Caki2 (cell line): ENCODE measurements at places on chromosomes 16 and 17.

GRCh38 chr17:75130059-75130631, 1.4 kb downstream of the NT5C start:
- DNase-seq = no peak

- no peak for DNase-seq
Observed at GRCh38 chr17:72714357-72714966, 378.0 kb downstream of the SLC39A11 start.

- DNase-seq = no peak
Observed at GRCh38 chr17:73261617-73261951, at the start of gene CPSF4L. TSS of gene CPSF4L (minus strand) at chr17:73261880. CDS start at chr17:73261818, 62 bp downstream.

DNA sequence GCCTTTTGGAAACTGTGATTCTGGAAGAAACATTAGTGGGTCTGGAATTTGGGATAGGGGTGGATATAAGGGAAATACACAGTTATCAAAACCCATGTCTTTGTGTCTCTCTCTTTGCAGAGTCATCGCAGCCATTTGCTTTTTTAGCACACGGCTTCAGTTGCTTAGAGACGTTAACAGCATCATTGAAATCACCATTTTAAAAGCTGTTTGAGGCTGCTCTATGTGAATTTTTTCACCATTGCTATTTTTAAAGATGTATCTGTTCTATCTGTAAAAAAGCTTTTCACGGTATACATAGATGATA, 47.3 kb downstream of the OMG start:
- DNase-seq = no peak

DNA sequence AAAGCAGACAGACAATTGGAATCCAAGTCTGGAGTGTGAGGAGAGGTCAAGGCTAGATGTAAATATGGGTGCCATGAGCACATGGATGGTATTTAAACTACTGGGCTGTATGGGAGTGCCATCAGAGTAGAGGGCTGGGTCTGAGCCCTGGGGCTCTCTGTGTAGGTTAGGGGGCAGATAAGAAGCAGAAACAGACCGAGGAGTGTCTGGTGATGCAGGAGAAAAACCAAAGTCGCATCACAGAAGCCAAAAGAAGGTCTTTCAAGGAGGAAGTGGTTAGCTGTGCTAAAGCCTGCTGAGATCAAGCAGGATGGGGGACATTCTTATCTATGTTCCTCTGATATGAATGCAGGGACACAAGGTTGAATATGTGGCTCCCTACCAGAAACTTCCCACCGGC, 1.9 kb downstream of the TSEN54 start:
- DNase-seq = no peak

GRCh38 chr16:53053967-53054669, 673 bp upstream of the CHD9 start:
- DNase-seq = no peak

GRCh38 chr17:59423137-59423724, 91.8 kb downstream of the YPEL2 start:
- DNase-seq = peak; percentile 56

GRCh38 chr17:77489239-77489892, 348.6 kb downstream of the SEC14L1 start:
- DNase-seq = no peak

- no peak for DNase-seq
Observed at GRCh38 chr17:49971848-49972485, 3.0 kb downstream of the DLX4 start.

DNA sequence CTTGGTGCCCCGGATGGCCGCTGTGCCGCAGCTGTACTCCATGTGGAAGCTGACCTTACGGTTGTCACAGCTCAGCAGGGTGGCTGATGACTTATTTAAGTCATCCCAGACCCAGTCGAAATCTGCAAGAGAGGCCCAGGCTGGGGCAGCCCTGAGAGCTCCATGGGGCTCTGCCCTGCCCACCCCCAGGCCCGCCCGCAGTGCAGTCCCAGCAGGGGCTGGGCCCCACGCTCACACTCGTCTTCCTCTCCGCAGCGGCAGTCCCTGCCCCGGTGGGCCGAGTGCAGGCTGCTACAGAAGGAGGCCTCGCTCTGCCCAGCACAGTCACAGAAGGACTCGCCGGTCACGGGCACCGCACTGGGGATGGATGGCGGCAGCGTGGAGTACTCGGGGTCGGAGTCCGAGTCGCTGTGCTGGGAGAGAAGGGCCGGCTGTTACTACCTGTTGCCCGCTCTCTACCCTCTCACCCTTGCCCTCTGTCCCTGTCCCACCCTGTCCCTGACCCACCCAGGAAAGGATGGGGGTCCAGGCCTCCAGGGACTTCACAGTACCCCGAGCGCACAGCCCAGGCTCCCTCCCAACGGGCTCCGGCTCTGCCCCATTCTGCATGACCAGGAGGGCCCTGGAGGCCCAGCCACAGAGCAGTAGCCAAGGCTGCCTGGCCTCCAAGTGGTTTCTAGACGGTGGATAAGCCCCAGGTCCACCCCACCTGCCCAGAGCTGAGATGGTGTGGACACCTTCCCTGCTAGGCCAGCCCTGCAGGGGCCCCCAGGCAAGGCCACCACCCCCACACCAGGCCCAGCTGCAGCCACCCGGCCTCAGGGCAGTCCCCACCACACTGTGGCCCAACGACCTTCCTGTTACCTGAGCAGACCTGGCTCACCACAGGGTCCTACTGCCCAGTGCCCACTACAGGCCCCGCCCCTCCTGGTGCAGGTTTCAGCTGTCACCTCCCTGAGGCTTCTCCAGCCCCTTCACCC, 3.9 kb downstream of the SPSB3 start:
- DNase-seq = no peak

GRCh38 chr17:8698162-8698971, 46.3 kb downstream of the CCDC42 start:
- DNase-seq = no peak

DNA sequence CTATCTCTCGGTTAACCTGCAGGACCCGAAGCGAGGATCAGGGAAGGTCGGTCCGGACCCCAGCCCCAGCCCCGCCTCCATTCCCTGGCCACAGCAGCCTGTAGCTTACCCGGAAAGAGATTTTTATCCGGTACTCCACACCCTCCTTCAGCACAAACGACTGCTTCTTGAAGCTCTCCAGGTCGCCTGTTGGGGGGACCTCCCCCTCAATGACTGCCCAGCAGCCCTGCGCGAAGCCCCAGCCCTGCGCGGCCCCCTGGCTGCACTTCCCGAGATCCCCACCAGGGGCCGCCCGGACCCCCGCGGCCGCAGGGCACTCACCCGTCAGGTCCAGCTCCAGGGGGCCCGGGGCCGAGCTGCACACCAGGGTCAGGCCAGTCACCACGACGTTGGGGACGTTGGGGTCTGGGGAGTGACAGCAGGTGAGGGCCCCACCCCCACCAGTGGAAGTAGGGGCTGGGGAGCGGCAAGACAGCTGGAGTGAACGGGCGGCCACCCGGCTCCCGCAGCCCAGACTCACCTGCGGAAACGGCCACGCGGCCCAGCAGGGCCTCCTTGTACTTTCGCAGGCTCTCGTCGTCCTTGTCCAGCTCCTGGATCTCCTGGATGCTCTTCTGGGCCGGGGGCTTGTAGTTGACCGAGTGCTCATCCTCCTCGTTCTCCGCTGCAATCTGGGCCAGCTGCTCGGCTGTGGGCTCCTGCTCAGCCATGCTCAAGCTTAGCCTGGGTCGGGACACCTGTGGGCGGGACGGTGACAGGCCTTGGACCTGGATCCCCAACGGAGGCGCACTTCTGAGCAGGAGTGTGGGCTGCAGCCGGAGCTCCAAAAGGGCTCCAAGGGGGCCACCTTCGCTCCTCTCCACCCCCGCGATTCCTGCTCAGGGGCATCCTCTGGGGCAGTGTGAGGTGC, 1.7 kb downstream of the ARHGDIA start:
- DNase-seq = peak; percentile 58

DNA sequence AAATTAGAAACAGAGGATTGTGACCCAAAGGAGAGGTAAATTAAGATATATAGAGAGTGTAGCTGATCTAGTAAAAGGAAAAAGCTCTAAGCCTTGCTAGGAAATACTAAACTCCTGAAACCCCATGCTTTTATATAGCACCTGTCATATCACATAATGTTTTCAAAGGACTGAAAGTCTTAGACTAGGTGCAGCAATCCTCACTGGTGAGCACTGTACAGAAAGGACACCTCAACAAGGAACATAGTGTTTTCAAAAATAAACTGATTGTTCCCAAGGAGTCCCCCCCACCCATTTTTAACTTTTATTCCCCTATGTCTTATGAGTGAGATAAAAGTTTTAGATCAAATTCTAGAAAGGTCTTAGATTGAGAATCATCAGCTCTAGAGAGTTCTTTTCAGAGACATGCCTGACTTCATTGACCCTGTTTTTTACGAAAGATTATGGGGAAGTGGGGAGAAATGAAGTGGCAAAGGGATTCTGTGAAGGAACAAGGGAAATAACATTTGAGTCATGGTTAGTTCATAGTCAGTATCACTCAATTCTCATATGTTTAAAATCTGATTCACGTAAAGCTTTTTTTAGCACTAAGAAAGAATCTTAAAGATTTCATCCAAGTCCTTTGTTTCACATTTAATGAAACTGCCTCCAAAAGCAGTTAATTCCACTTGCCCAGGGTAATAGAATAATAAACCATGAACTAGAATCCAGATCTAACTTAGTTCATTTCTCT, 166.4 kb downstream of the CYB561 start:
- DNase-seq = no peak

DNA sequence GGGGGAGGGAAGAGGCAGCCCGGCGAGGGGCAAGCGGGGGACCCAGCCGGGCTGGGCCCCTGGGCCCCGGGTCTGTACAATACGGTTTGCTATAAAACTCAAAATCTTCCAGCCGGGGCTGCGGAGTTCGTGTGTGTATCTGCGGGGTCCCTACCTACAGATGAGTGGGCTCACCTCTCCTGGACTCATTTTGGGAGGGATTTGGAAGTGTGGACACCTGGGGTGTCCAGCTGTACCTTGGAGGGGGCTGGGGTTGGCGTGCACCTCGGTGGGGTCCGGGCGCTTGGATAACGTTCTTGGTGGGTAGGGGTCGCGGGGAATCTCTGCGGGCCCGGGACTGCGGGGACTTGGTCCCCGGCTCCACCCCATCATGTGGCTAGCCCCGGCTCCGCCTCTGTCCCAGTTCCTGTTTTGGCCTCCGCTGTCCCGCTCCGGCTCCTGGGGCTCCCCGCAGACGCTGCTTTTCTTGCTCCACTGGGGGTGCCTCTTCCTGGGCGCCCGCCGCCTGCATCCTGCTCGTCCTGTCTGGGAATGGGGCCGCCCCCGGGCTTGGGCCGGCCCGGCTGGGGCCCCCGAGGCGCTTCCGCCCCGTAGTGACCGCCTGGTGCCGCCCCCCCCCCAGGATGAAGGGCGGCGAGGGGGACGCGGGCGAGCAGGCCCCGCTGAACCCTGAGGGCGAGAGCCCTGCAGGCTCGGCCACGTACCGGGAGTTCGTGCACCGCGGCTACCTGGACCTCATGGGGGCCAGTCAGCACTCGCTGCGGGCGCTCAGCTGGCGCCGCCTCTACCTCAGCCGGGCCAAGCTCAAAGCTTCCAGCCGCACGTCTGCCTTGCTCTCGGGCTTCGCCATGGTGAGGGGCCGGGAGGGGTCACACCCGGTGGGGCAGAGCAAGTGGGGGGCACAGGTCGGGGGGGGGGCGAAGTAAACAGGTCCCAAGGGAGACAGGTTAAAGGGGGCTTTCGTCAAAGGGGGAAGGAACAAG, at the start of gene ORAI3:
TSS of gene ORAI3 (plus strand) at position 402 of the 983 bp plus-strand sequence. CDS start at position 624, 222 bp downstream.
- DNase-seq = peak; percentile 79

DNA sequence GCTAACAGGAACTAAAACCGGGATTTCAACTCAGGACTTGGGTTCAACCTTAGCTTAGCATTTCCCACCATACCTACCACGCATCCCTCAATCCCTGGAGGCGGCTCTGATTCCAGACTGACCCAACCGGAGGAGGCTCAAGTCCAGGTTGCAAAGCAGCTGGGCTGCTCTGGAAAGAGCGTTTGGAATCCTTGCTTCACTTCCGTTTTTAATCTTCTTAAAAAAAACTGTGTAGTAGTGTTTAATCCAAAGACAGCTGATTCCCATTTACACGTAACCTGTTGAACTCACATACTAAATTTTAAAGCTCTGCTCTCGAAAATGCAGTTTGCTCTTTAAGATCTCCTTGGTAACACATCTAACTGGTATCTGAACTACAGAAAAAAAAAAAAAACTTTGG, 50.0 kb downstream of the NXN start:
- DNase-seq = no peak

DNA sequence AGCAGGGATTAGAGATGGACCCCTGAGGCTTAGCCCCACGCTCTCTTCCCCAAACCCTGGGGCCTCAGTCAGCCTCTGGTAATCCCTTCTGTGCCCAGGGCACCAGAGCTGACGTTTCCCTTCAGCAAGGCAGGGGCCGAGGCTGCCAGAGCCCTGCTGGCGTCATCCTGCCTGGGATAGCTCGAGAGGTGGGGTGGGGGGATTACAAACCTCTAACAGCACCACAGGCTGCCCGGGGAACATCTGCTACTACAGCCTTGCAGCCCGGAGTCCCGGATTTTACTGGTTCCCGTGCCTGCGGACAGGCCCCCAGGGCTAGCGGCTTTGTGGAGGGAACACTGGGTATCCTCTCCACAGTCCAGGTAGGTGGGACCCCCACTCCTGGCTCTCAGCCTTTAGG, at the start of gene AANAT:
TSS of gene AANAT (plus strand) at position 238 of the 400 bp plus-strand sequence. CDS start 1,144 bp downstream, outside the sequence.
- DNase-seq = no peak

DNA sequence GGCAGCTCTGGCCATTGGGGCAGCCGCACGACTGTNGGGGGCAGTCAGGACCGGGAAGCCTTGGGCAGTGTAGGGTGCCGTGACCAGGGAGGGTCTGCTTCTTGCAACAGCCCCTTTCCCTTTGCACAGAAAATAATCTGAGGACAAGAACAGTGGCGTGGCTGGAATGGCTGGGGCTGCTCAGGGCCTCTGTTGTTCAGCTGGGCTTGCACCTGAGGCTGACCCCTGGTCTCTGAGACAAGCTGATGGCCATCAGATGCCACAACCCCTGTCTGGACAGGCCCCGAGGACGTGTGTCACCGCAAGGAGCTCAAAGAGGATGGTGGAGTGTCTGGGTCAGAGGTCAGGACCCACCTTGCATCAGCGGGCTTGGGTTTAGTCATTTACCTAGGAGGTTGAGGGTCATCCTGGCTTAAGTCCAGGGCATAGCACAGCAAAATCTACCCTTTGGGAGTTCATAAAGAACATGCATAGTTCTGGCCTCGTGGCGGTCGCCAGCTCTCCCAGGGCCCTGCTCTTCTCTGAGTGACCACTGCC, 46.9 kb downstream of the METRNL start:
- no peak for DNase-seq

GRCh38 chr17:4648741-4649140, 7.3 kb upstream of the ALOX15 start:
- no peak for DNase-seq

DNA sequence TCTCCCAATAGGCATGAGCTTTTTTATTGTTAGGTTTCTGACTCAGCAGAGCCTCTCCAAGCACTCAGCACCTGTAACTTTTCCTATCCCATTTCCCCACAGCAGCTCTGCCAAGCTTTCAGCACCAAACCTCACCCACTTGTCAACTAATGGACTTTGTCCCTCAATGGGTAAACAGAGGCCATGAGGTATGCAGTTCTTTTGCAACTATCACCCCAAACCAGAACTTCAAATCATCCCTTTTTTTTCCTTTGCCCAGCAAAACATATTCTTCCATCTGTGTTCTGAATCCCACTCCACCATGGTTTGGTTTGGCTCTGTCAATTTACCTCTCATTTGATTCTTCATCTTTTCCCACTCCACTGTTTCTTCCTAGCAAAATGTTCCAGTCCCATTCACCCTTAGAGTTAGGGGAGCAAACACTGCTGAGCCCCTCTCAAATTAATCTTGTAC, 58.1 kb downstream of the TOX3 start:
- DNase-seq = no peak
